Stimulated activated CD8-positive, alpha-beta memory T cell treated with anti-CD3 and anti-CD28 coated beads, Interleukin-15, amount 100 ng/mL, for 48 hours (primary cell): ENCODE measurements at places on chromosomes 3 and 15.

- no peak for DNase-seq
These were observed 73.6 kb downstream of the ADCY5 start for GRCh38 chr3:123375014-123375940.

GRCh38 chr3:141057436-141057835 is 6.3 kb downstream of the SPSB4 start:
- DNase-seq, result no peak

- no peak for DNase-seq
These were observed 44.9 kb upstream of the MANF start for GRCh38 chr3:51340013-51340829.

GRCh38 chr3:30951826-30952225 is 57.4 kb upstream of the GADL1 start:
- DNase-seq, result no peak
